ENCODE measurements at places on chromosomes 2 and 18. TPM values are rescaled to one million over a fixed set of nuclear protein-coding genes. Genes with fewer than 3 reads are reported as not detected.

DNA sequence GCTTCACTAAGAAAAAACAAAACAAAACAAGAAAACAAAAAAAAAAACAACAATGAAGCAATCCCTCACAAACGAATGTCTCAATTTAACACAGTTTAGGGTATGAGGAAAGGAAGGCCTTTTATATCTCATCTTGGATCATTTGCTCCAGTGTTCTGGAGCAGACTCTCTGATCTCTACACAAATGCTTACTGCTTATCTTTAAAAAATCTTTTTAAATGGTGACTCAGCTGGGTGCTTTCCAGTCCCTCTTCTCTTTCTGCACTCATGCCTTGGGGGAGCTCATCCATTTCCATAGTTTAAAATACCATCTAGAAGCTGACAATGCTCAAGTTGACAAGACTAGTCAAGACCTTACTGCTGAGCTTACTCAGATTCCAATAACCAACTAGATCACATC lies 56.2 kb downstream of the ETAA1 start:
- H3K4me3 ChIP-seq: no peak overlapping the region
- H3K27me3 ChIP-seq: no peaks in the 10 kb centered on the region
- no peaks in the 10 kb centered on the region for H3K36me3 ChIP-seq
- no peak for DNase-seq

GRCh38 chr2:9355716-9356115 lies 67.6 kb downstream of the ITGB1BP1 start:
- H3K27me3 ChIP-seq: peaks cover 25% of the 10 kb centered on the region
- H3K27ac ChIP-seq: no peak overlapping the region
- H3K36me3 ChIP-seq: no peaks in the 10 kb centered on the region

DNA sequence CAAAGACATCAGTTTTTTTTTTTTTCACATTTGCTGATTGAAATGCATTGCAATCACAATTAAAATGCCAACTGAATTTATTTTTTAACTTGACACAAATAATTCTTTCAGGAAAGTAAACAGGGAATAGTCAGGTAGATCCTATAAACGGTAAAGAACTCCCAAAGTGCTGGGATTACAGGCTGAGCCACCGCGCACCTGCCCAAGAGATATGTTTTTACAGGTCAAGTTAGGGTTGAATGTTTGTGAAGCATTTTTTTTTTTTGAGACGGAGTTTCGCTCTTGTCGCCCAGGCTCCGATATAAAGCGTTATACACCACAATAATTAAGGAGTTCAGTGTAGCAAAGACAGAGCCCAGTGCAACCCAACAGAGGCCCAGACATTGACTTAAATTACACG lies 15.1 kb downstream of the ITM2C start:
- H3K4me3 ChIP-seq: no peak overlapping the region
- H3K27me3 ChIP-seq: no peaks in the 10 kb centered on the region
- peaks cover 21% of the 10 kb centered on the region for H3K4me1 ChIP-seq

DNA sequence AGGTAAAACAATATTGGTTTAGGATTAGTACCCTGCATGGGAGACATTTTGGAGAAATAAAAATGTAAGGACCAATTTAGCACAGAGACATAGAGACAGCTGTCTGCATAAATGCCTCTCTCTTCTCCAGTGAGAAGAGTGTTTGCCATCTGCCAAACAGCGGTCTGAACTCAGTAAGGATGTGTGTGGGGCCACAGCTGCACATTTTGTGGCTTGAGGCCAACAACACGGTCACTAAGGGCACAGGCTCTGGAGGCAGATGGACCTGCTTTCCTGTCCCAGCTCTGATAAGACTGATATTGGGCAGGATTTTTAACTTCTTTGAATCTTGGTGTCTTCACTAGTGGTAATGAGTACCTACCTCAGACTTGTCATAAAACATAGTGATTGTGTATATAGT lies 10.2 kb downstream of the ZBTB14 start:
- no peak overlapping the region for H3K4me3 ChIP-seq
- DNase-seq: no peak
- H3K36me3 ChIP-seq: peaks cover 2% of the 10 kb centered on the region
- H3K27ac ChIP-seq: no peak overlapping the region

- DNase-seq: no peak
- H3K27me3 ChIP-seq: peaks cover 10% of the 10 kb centered on the region
- no peak overlapping the region for H3K4me3 ChIP-seq
- no peak overlapping the region for H3K27ac ChIP-seq
- H3K4me1 ChIP-seq: no peaks in the 10 kb centered on the region
These were observed 33.7 kb upstream of the TMEM177 start for GRCh38 chr2:119645173-119645855.

GRCh38 chr18:56224669-56225561 lies 413.5 kb downstream of the TXNL1 start:
- no peaks in the 10 kb centered on the region for H3K36me3 ChIP-seq
- H3K27ac ChIP-seq: no peak overlapping the region

- H3K4me3 ChIP-seq: no peak overlapping the region
- no peak overlapping the region for H3K27ac ChIP-seq
- DNase-seq: no peak
- H3K4me1 ChIP-seq: no peaks in the 10 kb centered on the region
- peaks cover 1% of the 10 kb centered on the region for H3K36me3 ChIP-seq
- no peaks in the 10 kb centered on the region for H3K27me3 ChIP-seq
These were observed 110.8 kb upstream of the CDC42EP3 start for GRCh38 chr2:37782155-37782673.

DNA sequence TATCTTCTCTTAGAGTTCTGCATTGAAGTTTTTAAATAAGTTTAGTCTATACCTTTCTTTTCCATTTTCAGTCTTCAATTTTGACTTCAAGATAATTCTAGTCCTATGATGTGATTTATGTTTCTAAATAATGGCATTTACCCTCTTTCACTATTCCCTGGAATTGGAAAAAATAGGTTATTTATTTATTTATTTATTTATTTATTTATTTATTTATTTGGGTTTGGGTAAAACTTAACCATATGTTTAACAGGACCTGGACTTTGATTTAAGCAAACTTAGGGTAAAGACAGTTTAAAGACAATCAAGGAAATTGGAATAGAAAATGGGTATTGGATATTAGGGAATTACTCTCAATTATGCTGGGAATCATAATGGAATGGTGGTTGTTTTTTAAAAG lies 182.1 kb downstream of the RPIA start:
- no peaks in the 10 kb centered on the region for H3K27me3 ChIP-seq
- H3K27ac ChIP-seq: no peak overlapping the region
- no peak for DNase-seq
- H3K4me3 ChIP-seq: no peak overlapping the region
- H3K36me3 ChIP-seq: no peaks in the 10 kb centered on the region
- H3K4me1 ChIP-seq: no peaks in the 10 kb centered on the region

GRCh38 chr2:25936889-25937545 lies 45.3 kb downstream of the KIF3C start:
- DNase-seq: no peak
- H3K27me3 ChIP-seq: no peaks in the 10 kb centered on the region
- no peaks in the 10 kb centered on the region for H3K36me3 ChIP-seq

FAP gene
- total RNA-seq: not detected

HOXD13 gene
- total RNA-seq: not detected

Measured in activated T-cell treated with anti-CD3 and anti-CD28 coated beads, Interleukin-2, amount 50 U/mL, for 72 hours (primary cell).